ENCODE measurements at places on chromosomes 7 and 10.

GRCh38 chr10:78464856-78465267, 431.2 kb downstream of the RPS24 start:
- no peak for DNase-seq

GRCh38 chr10:71358277-71358676, 38.4 kb upstream of the CDH23 start:
- no peak for DNase-seq

DNA sequence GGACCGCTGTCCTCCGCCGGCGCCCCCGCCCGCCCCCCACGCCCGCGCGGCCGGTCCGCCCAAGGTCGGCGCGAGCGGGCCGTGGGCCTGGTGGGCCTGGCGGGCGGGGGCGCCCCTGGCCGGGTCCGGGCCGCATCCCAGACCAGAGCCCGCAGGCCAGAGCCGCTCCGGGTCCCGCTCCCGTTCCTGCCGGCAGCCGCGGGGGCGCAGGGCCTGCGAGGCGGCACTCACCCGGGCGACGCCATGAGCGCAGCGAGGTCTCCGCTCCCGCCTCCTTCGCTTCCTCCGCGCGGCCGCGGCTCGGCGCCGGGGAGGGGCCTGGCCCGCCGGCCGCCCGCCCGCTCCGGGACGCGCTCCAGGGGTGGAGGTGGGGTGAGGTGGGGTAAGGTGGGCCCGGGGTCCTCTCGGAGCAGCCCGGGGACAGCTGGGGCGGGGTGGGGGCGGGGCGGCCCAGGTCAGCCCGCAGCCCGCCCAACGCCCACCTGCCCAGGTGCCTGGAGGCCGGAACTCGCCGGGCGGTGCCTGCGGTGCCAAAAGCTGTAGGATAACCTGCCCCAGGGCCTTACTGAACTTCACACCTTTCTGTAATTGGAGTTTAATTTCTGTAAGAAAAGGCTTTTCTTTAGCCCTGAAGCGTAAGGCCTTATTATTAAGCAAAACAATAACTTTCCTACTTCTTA, at the start of gene URGCP:
Gene URGCP, minus strand, starts transcription at position 266 of the 680 bp plus-strand sequence. Its CDS starts 21 bp downstream, at position 245.
- no peak for DNase-seq

- DNase-seq, result peak; percentile 0
Measured at GRCh38 chr7:113891031-113891350, 27.8 kb downstream of the PPP1R3A start.

- no peak for DNase-seq
Measured at GRCh38 chr10:11135709-11136108, 118.0 kb downstream of the CELF2 start.

DNA sequence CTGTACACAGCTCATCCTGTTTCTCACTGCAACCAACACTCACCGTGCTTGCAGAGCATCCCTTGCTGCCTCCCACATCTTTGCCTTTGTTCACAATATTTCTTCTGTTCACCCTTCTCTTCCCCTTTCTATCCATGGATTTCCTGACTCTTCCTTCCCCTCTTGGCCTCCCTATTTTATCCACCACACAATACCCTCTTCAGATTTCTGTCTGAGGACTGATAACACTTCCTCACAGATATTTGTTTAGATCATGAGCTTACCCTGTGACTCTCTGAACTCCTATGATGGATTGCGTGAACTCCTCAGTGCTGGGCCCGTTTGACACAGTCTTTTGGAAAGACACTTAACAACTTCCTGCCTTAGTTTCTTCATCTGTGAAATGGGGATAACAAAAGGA, 62.8 kb upstream of the GPR158 start:
- no peak for DNase-seq

GRCh38 chr10:45199205-45199740, 116.1 kb downstream of the OR13A1 start:
- no peak for DNase-seq

- DNase-seq, result no peak
Measured at GRCh38 chr10:32159264-32159663, 103.0 kb upstream of the KIF5B start.

GRCh38 chr7:116071629-116072028, 41.1 kb upstream of the TFEC start:
- no peak for DNase-seq

GRCh38 chr7:77806425-77806824, 7.9 kb downstream of the PHTF2 start:
- DNase-seq, result no peak

- peak; percentile 87 for DNase-seq
Measured at GRCh38 chr10:77501152-77501845, 136.3 kb downstream of the KCNMA1 start.

DNA sequence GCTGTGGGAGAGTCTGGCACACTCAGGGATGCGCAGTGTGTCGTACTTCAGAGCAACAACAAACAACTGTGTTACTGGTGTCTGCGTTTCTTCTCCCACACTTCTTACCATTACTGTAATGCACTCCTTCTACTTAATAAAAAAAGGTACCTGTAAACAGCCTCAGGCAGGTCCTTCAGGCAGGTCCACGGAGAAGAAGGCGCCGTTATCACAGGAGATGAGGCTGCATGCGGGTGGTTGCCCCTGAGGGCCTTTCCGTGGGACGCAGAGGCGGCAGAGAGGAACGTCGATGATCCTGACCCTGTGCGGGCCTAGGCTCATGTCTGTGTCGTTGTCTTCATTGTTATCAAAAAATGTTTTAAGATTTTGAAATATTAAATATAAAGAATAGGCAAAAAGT, 29.4 kb downstream of the NKX6-2 start:
- no peak for DNase-seq

- no peak for DNase-seq
Measured at GRCh38 chr10:47255033-47255813, 44.8 kb upstream of the GDF10 start.

- DNase-seq, result no peak
Measured at GRCh38 chr10:66982792-66983474, 57.1 kb downstream of the LRRTM3 start.

GRCh38 chr10:66604195-66604594, 321.6 kb upstream of the LRRTM3 start:
- DNase-seq, result no peak

DNA sequence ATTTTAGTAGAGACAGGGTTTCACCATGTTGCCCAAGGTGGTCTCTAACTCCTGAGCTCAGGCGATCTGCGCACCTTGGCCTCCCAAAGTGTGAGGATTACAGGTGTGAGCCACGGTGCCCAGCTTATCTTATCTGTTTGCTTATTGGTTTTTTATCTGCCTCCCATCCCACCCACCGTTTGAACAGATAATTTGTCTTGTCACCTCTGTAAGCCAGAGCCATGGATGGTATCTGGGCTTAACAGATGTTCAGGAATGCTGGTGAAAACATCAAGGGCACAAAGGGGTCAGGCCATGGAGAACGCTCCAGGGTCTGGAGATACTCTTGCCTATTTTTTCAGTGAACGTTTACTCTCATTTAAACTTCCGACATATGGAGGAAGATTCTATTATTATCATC, 12.0 kb upstream of the NDST2 start:
- DNase-seq, result no peak

- DNase-seq, result peak; percentile 31
Measured at GRCh38 chr10:58647376-58648112, 134.9 kb downstream of the BICC1 start.

DNA sequence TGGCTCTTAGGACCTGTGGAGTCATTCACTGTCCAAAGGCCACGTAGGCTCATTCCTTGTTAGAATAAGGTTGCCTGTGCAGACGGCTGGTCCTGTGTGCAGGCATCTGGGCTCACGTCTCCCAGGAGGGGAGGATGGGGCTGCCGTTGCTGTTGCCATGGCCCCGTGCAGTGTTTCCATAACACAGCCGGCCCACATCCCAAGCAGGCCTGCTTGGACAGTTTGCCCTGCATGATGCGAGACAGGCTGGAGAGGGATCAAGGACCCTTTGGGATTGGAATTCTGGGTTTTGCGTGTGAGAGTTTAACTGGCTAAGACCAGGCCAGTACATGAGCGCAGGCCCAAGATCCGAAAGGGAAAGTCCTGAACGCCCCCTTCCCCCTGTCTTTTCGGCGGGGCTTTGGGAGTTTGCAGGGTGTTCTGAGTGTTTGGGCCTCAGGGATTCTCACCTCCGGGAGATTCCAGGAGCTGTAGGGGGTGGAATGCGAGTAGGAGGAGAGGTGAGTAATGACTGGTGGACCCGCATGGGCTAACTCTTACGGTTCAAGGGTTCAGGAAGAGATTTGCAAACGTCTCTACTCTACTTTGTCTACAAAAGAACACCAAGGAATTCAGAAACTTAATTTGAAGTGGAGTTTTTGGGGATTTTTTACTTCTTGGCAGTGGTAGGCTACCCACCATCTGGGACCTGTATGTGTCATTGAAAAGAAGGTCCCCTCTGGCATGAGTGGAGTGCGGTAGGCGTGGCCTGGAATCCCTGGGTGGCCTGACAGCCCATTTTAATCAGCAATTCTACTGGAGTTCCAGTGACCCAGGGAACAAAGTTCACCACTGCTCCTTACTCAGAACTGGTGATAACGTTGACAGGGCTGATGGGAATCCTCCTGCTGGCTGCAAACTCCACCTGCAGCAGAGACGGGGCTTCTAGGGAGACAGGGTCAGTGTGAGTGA, 125.4 kb downstream of the ITIH5 start:
- DNase-seq, result no peak

DNA sequence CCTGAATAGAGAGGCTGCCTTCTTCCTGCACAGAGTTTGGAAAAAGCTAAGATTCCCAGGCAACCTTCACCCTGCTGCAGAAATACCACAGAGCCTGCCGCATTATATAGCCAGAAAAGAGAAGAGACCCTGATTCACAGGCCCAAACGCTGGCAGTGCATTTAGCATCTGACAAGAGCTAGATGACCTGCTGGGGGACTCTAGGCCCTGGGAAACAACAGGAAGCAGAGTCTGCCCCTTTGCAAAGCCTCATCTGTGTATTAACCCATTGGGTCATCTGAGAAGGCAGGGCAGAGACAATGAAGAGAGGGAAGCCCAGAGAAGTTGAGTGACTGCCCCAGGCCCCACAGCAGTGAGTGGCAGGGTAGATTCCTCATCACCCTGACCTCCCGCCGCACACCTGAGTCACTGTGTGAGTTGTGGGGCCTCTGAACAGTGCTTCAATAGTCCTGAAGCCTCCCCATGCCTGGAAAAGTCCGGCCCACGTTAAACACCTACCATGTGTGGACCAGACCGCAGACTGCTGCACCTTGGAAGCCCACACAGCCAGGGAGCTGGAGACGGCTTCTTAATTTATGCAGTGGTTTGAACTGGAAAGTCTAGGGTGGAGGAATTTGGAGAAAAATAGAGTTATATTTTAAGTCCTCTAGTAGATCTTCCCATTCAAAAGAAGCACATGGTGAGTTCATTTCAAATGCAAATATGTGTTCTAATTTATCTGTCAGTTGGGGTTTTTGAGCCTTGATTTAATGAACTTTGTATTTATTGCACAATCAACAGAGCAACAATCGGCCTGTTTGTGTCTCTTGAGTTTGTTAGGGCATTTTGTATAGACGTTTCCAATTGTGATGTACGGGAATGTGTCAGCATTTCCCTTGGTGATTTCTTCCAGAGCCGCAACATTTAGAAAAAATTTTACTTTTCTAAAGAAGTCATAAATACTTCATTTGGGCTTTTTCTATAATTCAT, 80.4 kb upstream of the GPR26 start:
- DNase-seq, result no peak

- no peak for DNase-seq
Measured at GRCh38 chr7:16826060-16826459, 21.3 kb upstream of the AGR2 start.

DNA sequence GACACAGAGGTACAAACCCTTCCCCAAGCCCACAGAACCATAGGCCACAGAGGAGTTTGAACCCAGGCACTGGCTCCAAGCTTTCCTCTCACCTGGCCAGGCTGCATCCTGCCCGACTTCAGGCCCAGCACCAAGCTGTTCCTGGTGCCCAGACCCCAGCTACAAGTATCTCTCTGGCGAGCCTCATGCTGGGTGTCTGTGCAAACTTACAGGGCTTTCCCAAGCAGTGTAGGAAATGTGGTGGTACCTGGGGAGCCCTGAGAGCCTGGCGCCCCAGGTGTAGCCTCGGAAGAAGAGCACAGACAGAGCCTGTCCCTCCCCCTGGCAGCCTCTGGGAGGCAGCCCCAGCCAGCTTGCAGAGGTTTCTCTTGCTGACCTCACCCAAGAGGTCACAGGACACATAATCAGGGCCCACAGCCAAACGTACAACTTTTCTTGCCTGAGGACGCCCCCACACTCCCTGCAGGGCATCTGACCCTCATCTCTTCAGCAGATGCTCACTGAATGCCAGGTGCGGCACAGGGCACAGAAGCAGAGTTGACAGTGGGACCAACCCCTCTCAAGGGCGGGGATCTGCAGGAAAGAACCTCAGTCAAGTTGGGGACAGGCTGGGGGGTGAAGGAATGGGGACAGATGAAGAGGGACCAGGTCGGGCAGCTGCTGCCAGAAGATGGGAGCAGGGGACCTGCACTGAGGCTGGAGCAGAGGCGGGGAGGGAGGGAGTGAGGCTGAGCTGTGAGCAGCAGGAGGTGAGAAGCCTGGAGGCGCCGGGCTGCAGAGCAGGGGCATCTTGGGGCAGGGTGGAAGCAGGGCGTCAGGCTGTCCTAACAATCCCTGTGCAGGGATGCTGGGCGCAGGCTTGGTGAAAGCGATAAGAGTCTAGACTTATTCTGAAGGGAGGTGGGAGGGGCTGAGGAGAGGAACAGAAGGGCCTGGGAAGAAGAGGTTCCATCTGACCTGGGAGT, 16.3 kb upstream of the MYL7 start:
- DNase-seq, result no peak

- peak; percentile 37 for DNase-seq
Measured at GRCh38 chr10:66180581-66181318, 745.1 kb upstream of the LRRTM3 start.
